CD4-positive, CD25-positive, alpha-beta regulatory T cell (primary cell): ENCODE measurements at places on chromosomes 16 and 17. TPM values are rescaled to one million over a fixed set of nuclear protein-coding genes. Genes with fewer than 3 reads are reported as not detected.

DNA sequence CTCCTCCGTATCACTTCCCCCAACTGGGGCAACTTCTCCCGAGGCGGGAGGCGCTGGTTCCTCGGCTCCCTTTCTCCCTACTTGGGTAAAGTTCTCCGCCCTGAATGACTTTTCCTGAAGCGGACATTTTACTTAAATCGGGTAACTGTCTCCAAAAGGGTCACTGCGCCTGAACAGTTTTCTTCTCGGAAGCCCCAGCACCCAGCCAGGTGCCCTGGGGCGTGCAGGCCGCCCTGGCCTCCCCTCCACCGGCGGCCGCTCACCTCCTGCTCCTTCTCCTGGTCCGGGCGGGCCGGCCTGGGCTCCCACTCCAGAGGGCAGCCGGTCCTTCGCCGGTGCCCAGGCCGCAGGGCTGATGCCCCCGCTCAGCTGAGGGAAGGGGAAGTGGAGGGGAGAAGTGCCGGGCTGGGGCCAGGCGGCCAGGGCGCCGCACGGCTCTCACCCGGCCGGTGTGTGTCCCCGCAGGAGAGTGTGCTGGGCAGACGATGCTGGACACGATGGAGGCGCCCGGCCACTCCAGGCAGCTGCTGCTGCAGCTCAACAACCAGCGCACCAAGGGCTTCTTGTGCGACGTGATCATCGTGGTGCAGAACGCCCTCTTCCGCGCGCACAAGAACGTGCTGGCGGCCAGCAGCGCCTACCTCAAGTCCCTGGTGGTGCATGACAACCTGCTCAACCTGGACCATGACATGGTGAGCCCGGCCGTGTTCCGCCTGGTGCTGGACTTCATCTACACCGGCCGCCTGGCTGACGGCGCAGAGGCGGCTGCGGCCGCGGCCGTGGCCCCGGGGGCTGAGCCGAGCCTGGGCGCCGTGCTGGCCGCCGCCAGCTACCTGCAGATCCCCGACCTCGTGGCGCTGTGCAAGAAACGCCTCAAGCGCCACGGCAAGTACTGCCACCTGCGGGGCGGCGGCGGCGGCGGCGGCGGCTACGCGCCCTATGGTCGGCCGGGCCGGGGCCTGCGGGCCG lies 1.6 kb downstream of the HIC1 start:
- DNase-seq = peak; percentile 68
- peaks cover 2% of the 10 kb centered on the region for H3K36me3 ChIP-seq
- H3K4me3 ChIP-seq = no peak overlapping the region
- H3K27ac ChIP-seq = peak overlapping the region; percentile 5
- H3K27me3 ChIP-seq = no peaks in the 10 kb centered on the region

DNA sequence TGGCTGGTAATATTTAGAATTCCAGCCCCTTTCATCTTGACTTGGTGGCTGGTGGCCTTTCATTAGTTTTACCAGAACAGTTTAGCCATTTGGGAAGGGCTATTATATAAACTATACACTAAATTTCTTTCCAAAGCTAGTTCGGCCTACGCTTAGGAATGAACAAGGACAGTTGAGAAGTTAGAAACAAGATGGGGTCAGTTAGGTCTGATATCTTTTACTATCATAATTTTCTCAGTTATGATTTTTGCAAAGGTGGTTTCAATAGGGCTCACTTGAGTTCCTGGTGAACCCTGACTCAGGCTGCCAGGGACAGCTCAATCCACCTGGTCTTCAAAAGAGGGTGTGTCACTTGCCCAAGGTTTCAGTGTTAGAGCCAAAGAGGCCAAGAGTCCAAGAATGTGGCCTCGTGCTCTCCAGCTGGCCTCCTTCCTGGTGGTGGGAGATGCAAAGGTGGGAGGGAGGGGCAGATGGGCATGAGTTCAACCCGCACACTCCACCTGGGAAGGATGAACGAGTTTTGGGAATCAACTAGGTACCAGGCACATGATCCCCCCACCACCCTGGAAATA lies 4.0 kb upstream of the PHOSPHO1 start:
- no peaks in the 10 kb centered on the region for H3K36me3 ChIP-seq
- H3K27me3 ChIP-seq = peaks cover 10% of the 10 kb centered on the region
- no peak overlapping the region for H3K27ac ChIP-seq
- H3K4me3 ChIP-seq = no peak overlapping the region

- H3K27ac ChIP-seq = no peak overlapping the region
- no peak for DNase-seq
- H3K4me1 ChIP-seq = no peaks in the 10 kb centered on the region
- no peaks in the 10 kb centered on the region for H3K27me3 ChIP-seq
- H3K36me3 ChIP-seq = peaks cover 12% of the 10 kb centered on the region
These were observed 125.8 kb downstream of the CCDC182 start for GRCh38 chr17:57619061-57619937.

- no peaks in the 10 kb centered on the region for H3K36me3 ChIP-seq
- DNase-seq = no peak
- H3K27me3 ChIP-seq = no peaks in the 10 kb centered on the region
- H3K4me1 ChIP-seq = peaks cover 17% of the 10 kb centered on the region
- H3K27ac ChIP-seq = no peak overlapping the region
These were observed 38.8 kb downstream of the BAHCC1 start for GRCh38 chr17:81434072-81434471.

DNA sequence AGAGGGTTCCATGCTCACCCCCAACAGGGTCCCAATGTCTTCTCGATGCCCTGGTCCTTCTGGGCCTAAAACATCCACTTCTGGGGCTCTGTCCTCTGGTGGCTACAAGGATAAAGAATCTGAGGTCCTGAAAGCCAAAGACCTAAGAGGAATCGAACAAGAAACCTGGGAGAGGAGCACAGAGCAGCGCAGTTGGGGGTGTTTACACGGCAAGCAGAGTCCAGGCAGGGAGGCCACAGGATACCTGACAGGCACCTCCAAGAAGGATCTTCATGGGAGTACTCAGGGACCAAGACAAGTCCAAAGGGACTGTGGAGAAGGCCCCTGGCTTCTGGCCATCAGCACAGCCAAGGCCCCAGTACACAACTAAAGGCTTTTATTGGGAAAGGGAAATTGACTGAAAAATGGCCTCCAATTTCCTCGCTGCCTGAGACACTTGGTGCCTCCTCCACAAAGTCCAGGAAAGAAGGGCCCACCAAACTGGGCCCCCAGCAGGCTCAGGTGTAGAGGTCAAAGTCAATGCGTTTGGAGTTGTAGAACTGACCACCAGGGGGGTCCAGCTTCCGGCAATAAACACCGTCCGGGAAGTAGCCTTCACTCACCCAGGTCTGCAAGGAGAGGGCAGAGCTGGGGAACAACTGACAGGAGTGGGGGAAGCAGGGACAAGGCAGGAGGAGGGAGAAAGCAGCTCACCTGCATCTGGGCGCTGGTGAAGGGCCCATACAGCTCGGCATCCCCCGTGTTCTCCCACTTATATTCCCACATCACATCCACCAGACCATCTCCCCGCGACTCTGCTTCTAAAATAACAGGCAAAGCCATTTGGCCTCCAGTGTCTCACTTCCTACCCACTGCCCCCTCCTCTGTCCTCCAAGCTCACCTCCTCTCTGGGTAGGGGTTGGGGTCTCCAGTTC lies 2.4 kb downstream of the CD2BP2 start:
- H3K4me3 ChIP-seq = no peak overlapping the region
- no peak for DNase-seq
- peaks cover 32% of the 10 kb centered on the region for H3K36me3 ChIP-seq
- peak overlapping the region; percentile 14 for H3K27ac ChIP-seq
- no peaks in the 10 kb centered on the region for H3K27me3 ChIP-seq
- H3K4me1 ChIP-seq = peaks cover 24% of the 10 kb centered on the region

GRCh38 chr16:22373662-22374310 lies 633 bp downstream of the CDR2 start:
- peaks cover 56% of the 10 kb centered on the region for H3K4me1 ChIP-seq
- H3K27me3 ChIP-seq = no peaks in the 10 kb centered on the region
- peak; percentile 56 for DNase-seq
- peaks cover 5% of the 10 kb centered on the region for H3K36me3 ChIP-seq

The CTU2 gene
- 14.0 TPM for polyA plus RNA-seq

The GRIN2A gene
- polyA plus RNA-seq = not detected
